Fibroblast of skin of right biceps (primary cell): ENCODE measurements at places on chromosomes 6 and 20.
A peak's percentile ranks its signal among the peaks of the same experiment; 100 is the strongest.

DNA sequence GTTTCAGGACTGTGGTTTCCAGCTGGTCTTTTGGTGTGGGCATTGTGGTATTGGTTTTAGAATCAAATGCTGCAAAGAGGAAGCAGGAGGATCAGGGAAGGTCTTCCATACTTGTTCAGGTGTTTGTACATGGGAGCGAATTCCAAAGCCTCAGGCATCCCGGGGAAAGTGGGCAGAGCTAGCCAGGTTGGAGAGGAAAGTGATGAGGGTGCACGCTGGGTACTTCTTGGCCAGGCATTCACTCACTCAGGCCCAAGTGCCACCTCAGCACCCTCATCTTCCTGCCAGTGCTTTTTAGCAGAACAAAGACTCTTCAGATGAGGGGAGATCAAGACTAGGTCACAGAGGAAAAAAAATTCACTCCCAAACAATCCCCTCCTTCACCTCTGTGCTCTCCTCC, 241.1 kb upstream of the TBX18 start:
- no peak for DNase-seq

DNA sequence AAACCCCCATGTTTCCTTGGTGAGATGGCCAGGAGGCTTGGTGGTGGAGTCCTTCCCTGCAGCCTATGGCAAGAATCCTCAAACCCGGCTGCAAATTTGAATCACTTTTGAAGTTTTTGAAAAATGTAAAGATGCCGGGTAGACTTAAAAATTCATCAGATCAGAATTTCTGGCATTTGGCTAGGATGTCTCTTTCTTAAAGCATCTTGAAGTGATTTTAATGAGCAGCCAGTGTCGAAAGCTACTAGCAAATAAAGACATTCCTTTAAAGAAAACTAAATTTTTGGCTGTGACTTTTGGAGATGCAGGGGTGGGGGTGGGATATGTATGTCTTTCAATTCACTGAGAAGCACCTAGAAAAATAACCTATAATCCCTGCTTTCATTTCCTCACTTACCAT, 25.6 kb upstream of the NOX3 start:
- DNase-seq: peak; percentile 95

GRCh38 chr6:81896525-81897503, 144.3 kb upstream of the TENT5A start:
- DNase-seq: peak; percentile 59

- no peak for DNase-seq
Measured at GRCh38 chr6:22929311-22929985, 360.1 kb downstream of the HDGFL1 start.
